ENCODE measurements at places on chromosomes 6 and 20. TPM values are rescaled to one million over a fixed set of nuclear protein-coding genes. Genes with fewer than 3 reads are reported as not detected.

Gene DIDO1
- total RNA-seq, result 57.5 TPM

Gene RAB44
- 0.62 TPM for total RNA-seq

Gene ABCC10
- 13.4 TPM for total RNA-seq

DNA sequence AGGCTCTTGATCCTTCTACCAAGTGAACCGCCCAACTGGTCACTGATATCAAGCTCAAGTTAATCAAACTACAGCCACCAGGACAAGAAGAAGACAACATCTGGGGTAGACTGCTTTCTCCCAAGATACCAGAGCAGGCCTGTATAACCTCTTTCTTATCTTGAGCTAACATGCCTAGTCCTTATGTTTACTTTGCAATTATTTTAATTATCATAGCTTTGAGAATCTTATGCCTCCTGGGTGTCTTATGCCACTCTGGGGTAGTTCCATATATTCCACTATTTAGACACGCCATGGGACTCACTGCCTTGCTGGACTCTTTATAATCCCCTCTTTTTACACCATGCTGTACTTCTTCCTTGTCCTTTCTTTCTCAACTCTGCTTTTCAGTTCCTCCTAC, 41.5 kb upstream of the ECI2 start:
- no peak for DNase-seq

GRCh38 chr6:163391985-163392384, 22.5 kb upstream of the QKI start:
- no peak for DNase-seq

- DNase-seq, result no peak
Observed at GRCh38 chr20:36303020-36303595, 3.0 kb upstream of the DLGAP4 start.

DNA sequence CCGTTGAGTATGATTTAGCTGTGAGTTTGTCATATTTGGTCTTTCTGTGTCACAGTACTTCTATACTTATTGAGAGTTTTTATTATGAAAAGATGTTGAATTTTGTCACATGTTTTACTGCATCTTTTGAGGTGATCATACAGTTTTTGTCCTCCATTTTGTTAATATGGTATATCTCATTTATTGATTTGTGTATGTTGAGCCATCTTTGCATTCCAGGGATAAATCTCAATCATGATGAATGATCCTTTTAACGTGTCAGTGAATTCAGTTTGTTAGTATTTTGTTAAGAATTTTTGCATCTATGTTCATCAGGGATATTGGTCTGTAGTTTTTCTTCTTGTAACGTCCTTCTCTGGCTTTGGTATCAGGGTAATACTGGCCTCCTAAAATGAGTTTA, 3.5 kb downstream of the SIRT5 start:
- DNase-seq, result no peak

DNA sequence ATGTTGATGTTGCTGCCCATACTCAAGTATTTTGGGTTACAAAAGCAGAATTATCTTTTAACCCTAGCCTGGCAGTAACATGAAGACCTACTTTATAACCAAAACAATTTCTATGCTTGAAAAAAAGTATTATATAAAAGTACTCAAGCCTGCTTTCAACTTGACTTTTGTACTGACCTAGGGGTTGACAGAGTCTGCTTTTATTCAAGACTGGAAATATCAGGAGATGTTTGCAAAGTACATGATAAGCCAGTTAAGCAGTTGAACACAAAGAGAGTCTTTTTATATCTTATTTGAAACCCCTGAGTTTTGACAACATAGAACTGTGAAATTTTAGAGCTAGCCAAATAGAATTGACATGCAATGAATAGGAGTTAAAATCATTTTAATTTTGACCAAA, 159.8 kb downstream of the KCNQ5 start:
- no peak for DNase-seq

GRCh38 chr6:33008944-33009861, at the start of gene HLA-DOA:
TSS of gene HLA-DOA (minus strand) at chr6:33009591.
- DNase-seq, result peak; percentile 58

DNA sequence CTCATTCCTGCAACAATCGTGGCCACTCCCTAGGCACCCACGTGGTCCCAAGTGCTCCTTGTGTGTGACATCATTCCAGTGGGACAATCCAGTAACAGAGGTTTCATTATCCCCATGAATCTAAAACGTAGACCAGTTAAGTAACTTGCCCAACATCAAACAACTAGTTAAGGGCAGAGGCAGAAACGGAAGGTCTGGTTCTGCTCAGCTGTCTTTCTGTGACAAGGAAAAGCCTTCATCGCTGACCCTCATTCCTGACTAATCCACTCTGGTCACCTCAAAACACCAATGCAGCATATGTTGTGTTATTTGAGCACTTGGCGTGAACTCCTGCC, 261.4 kb upstream of the JARID2 start:
- peak; percentile 74 for DNase-seq

- no peak for DNase-seq
Observed at GRCh38 chr6:16493112-16493511, 254.7 kb downstream of the GMPR start.

Data from tongue (tissue), 3 donors.